CD4-positive, alpha-beta T cell treated with Interleukin-17A for 1 hour (primary cell): ENCODE measurements at places on chromosomes 13 and 19.

DNA sequence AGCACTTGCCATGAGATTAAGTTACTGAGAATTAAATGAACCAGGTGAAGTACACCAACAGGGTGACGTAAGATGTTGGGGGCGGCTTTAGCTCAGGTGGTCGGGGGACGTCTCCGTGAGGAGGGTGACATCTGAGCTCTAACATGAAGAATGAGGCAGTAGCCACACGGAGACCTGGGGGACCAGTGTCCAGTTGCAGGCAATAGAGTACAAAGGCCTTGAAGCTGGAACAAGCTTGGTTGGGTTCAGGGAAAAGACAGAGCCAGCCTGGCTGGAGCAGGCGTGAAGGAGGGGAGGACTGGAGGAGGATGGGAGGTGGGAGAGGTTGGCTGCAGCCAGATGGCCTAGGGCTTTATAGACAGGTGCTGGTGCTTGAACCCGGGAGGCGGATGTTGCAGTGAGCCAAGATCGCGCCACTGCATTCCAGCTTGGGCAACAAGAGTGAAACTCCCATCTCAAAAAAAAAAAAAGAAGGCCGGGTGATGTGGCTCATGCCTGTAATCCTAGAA, 1.6 kb downstream of the SPINT2 start:
- DNase-seq, result no peak

DNA sequence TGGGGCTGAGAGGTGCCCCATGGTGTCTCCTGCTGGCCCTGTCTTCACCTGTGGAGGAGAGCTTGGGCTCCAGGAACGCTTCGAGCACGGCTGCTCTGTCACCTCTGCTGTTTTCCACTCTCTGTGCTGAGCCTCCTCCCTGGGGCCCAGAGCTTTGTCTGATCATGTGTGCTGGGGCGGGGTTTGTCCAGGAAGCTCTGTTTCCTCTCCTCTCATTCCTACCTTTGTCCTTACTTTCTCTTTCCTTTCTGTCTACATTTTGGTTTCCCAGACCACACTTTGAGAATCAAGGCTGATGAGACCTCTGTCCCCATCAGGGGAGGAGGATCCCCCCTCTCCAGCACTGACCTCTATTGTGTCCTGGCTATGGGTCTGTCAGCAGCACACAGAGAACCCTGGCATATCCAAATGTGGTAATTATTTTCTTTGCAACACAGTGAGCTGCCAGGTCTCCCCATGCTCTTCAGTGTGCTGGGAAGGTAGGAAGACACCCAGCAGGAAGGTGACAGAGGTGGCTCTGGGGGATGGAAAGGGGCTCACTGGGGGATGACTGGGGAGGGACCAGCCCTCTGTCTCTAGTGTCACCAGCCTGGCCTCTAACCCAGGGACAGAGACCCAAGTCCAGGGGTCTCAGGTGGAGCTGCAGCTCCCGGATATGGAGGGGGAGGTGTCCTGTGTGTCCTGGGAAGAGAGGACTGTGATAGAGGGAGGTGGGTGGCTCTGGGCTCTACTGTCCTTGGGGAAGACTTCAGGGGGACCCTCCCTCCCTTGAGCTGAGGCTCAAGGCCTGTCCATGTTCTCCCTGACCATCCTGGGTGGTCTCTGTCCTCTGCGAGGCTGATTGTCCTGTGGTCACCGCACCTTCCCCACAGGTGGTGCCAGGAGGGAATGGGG, at the start of gene CEACAM1:
Gene CEACAM1 (minus strand): TSS at position 128 of the 894 bp plus-strand sequence. CDS start 107 bp downstream, at position 21.
- peak; percentile 56 for DNase-seq

GRCh38 chr13:46496086-46496485, 56.9 kb upstream of the LRCH1 start:
- DNase-seq, result no peak

GRCh38 chr13:19089315-19089714, 92.3 kb downstream of the TUBA3C start:
- no peak for DNase-seq

- DNase-seq, result peak; percentile 21
Observed at GRCh38 chr19:17073869-17074633, 1.2 kb downstream of the HAUS8 start.
